CD8-positive, alpha-beta memory T cell (primary cell): ENCODE measurements at places on chromosomes 11 and 22. TPM values are rescaled to one million over a fixed set of nuclear protein-coding genes. Genes with fewer than 3 reads are reported as not detected.

Gene ANO9
- 25.3 TPM for total RNA-seq

GRCh38 chr11:118690553-118691304, 11.3 kb upstream of the TREH start:
- H3K27me3 ChIP-seq: no peaks in the 10 kb centered on the region
- H3K36me3 ChIP-seq: no peaks in the 10 kb centered on the region

Gene CHST1
- total RNA-seq: 0.80 TPM

- no peaks in the 10 kb centered on the region for H3K4me1 ChIP-seq
- no peaks in the 10 kb centered on the region for H3K36me3 ChIP-seq
- no peak for DNase-seq
- H3K4me3 ChIP-seq: no peak overlapping the region
- H3K27ac ChIP-seq: no peak overlapping the region
Measured at GRCh38 chr11:111886844-111887243, 7.5 kb downstream of the CFAP68 start.

- DNase-seq: no peak
- H3K36me3 ChIP-seq: no peaks in the 10 kb centered on the region
- no peak overlapping the region for H3K27ac ChIP-seq
- no peaks in the 10 kb centered on the region for H3K27me3 ChIP-seq
- no peak overlapping the region for H3K4me3 ChIP-seq
Measured at GRCh38 chr11:102446606-102447005, 6.0 kb downstream of the TMEM123 start.

GRCh38 chr11:34028425-34028824, 23.1 kb upstream of the CAPRIN1 start:
- no peaks in the 10 kb centered on the region for H3K36me3 ChIP-seq
- no peaks in the 10 kb centered on the region for H3K4me1 ChIP-seq
- no peak for DNase-seq

Gene KIF18A
- 10.9 TPM for total RNA-seq

- peaks cover 6% of the 10 kb centered on the region for H3K4me1 ChIP-seq
- H3K27ac ChIP-seq: no peak overlapping the region
- H3K27me3 ChIP-seq: no peaks in the 10 kb centered on the region
- no peak for DNase-seq
- no peak overlapping the region for H3K4me3 ChIP-seq
Measured at GRCh38 chr11:528815-529727, 6.3 kb downstream of the HRAS start.

DNA sequence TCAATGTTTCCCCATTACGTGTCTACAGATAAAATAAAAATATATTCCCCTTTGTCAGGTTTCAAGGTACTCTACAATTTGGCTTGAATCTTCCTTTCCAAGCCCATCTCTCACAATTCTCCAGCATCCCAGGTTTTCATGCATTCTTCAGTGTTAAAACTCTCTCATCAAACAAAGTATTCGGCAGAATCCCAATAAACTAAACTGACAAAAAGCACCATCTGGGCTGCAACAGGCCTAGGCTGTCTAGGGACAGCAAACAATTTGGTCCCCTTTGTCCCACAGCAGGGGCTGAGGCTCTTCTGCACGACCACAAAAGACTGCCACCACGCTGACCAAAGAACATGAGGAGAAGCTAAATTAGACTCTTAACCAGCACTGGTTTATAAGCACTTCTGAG, 159.4 kb downstream of the CADM1 start:
- H3K4me3 ChIP-seq: no peak overlapping the region
- H3K4me1 ChIP-seq: no peaks in the 10 kb centered on the region

Gene SSRP1
- 308 TPM for total RNA-seq

Gene NCAPD3
- 80.4 TPM for total RNA-seq

GRCh38 chr22:43239193-43239780, 52.4 kb upstream of the TTLL12 start:
- no peak overlapping the region for H3K27ac ChIP-seq
- no peaks in the 10 kb centered on the region for H3K36me3 ChIP-seq
- no peaks in the 10 kb centered on the region for H3K27me3 ChIP-seq
- no peak overlapping the region for H3K4me3 ChIP-seq

DNA sequence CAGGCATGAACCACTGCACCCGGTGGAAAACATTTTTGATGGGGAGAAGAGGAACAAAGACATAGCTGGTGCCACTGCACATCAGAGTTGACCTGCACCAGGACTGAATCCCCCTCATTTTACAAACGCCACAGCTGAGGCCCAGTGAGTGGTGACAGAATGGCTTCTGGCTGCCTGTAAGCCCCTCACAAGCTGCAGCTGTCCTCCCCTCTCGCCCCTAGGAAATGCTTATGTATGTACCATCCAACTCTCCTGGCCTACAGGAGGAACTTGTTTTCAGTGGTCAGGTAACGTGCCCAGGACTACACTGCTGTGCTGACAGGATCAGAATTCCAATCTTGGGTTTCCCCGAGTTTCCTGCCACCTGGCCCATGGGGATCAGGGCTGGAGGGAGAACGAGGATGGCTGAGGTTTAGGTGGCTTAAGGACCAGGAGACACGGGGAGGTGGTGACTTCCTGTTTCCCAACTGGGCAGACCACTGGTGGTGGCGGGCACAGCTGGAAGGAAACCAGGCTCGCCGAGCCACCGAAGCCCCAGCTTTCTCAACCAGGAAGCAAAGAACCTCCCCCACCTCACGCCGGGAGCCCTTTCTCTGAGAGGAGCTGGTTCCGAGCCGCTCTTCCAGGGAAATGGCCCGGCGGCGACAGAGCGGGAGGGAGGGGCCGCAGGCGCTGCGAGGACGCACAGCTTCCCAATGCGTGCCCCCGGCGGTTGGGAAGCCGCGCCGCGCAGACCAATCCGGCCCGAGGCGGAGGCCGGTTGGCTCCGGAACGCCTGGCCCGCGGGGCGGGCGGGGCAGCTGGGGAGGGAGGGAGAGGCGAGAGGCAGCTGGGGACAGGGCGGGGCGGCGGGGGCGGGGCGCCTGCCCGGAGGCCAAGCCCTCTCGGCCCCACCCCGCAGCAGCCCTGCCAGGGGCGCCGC, 1.0 kb upstream of the LRFN4 start:
- H3K27me3 ChIP-seq: no peaks in the 10 kb centered on the region
- DNase-seq: peak; percentile 83
- peak overlapping the region; percentile 66 for H3K4me3 ChIP-seq
- peaks cover 6% of the 10 kb centered on the region for H3K4me1 ChIP-seq

Gene ADM2
- 3.4 TPM for total RNA-seq

DNA sequence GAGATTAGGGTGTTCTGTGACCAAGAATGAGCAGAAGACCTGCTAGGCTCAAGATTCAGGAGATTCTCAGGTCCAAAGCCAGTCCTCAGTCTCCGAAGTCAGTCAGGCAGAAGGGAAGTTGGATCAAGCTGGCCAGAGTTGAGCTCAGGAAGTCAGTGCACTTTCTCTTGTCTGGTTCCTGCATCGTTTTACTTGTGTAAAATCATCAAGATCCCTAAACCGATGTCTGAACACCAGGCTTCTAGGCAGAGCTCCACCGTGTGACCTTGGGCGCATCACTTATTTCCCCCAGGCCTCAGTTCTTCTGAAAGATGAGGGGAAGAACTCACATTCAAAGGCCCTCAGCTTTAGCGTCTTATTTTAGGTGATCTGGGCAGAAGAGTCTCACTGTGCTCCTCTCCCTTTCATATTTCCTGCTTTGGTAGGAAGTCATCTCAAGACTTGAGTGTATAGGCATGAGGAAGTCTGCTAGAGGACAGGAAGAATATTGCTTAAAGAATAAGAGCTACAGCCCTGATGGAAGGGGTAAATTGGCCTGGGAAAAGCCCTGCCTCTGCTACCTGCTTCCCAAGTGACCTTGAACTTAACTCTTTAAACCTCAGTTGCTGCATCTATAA, 20.2 kb downstream of the NF2 start:
- no peak for DNase-seq
- peaks cover 37% of the 10 kb centered on the region for H3K4me1 ChIP-seq
- no peaks in the 10 kb centered on the region for H3K27me3 ChIP-seq

Gene MGAT3
- total RNA-seq: 0.27 TPM

DNA sequence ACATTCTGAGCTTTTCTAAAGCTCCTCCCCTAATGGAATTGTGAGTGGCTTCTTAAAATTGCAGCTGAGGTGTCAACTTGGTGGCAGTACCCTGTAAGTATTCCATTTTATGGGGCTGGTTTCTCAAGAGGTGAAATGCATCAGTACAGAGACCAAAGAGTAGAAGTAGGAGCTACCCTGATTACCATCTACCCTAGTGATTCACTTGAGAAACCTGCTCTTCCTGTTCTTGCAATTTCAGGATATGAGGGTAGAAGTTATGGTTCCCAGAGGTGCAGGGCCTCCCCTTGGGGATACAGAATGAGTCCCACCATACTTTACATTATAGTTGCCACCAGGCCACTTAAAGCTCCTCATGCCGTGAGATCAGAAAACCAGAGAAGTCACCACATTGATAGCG, 944.6 kb downstream of the OPCML start:
- no peaks in the 10 kb centered on the region for H3K27me3 ChIP-seq
- H3K27ac ChIP-seq: no peak overlapping the region
- DNase-seq: no peak
- H3K4me3 ChIP-seq: no peak overlapping the region
- H3K4me1 ChIP-seq: no peaks in the 10 kb centered on the region

DNA sequence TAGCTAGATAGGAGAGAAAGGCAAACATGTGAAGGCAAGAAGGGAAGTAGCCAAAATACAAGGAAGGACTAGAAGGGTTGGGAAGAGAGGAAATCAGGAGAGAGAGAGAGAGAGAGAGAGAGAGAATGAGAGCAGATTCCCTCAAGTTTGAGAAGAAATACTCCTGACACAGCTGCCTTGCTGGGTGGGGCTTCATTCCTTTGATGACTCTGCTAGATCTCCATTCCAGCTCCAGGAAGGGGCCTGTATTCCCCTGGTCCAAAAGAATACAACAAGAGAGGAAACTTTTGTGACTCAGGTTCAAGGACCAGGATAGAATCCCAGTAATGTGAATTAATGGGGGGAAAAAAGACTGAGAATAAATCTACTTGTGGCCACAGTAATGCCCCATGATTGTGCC, 62.9 kb upstream of the SPON1 start:
- no peaks in the 10 kb centered on the region for H3K36me3 ChIP-seq
- H3K4me3 ChIP-seq: no peak overlapping the region
- no peak overlapping the region for H3K27ac ChIP-seq
- no peaks in the 10 kb centered on the region for H3K4me1 ChIP-seq
- H3K27me3 ChIP-seq: no peaks in the 10 kb centered on the region

Gene PPFIBP2
- total RNA-seq: 4.4 TPM

GRCh38 chr22:47031628-47031915, 269.1 kb downstream of the TBC1D22A start:
- no peaks in the 10 kb centered on the region for H3K36me3 ChIP-seq
- no peaks in the 10 kb centered on the region for H3K27me3 ChIP-seq
- H3K4me1 ChIP-seq: no peaks in the 10 kb centered on the region
- H3K27ac ChIP-seq: no peak overlapping the region
- no peak for DNase-seq

- H3K4me3 ChIP-seq: peak overlapping the region; percentile 77
- peaks cover 31% of the 10 kb centered on the region for H3K36me3 ChIP-seq
- peak overlapping the region; percentile 74 for H3K27ac ChIP-seq
- no peaks in the 10 kb centered on the region for H3K27me3 ChIP-seq
- DNase-seq: no peak
Measured at GRCh38 chr22:30969532-30970355, 679 bp downstream of the TUG1 start.

DNA sequence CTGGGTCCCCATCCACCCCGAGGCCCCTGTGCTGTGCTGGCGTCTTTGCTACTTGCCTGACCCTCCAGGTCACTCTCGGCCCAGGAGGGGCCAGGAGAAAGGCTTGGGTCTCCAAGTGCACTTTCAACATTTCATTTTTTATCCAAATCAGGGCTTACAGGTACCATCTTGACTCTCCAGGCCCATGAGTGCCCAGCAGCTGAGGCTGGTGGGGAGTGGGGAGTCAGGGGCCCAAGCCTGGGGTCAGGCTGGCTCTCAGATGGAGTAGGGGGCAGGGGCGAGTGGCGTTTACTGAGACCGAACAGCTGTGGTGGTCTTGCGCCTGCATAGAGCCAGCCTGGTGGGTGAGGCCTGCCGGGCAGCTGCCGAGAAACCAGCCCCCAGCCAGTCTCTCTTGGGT, 61.6 kb downstream of the MPPED1 start:
- H3K36me3 ChIP-seq: no peaks in the 10 kb centered on the region
- no peak overlapping the region for H3K27ac ChIP-seq
- H3K27me3 ChIP-seq: no peaks in the 10 kb centered on the region
- H3K4me3 ChIP-seq: no peak overlapping the region
- H3K4me1 ChIP-seq: no peaks in the 10 kb centered on the region
- DNase-seq: no peak

DNA sequence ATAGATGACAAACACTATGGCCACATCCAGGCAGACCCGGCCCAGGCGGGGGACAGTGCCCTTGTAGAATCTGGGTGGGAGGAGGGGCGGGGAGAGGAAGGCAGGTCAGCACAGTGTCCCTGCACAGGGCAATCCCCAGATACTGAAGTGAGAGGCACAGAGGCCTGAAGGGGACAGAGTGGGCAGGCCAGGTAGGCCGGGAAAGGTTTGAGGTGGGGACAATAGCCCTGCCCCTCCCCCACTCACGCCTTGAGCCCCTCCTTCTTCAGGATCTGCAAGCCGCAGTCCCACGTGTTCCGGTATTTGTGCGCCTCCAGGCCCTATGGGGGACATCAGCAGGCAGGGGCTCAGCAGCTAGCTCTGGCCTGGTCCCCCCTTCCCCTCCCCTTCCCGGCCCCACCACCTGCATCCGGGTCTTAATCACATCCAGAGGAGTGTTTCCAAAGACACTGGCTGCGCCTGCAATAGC, 2.3 kb downstream of the SLC25A1 start:
- no peaks in the 10 kb centered on the region for H3K27me3 ChIP-seq
- peaks cover 27% of the 10 kb centered on the region for H3K4me1 ChIP-seq
- H3K36me3 ChIP-seq: peaks cover 5% of the 10 kb centered on the region
- no peak overlapping the region for H3K4me3 ChIP-seq

DNA sequence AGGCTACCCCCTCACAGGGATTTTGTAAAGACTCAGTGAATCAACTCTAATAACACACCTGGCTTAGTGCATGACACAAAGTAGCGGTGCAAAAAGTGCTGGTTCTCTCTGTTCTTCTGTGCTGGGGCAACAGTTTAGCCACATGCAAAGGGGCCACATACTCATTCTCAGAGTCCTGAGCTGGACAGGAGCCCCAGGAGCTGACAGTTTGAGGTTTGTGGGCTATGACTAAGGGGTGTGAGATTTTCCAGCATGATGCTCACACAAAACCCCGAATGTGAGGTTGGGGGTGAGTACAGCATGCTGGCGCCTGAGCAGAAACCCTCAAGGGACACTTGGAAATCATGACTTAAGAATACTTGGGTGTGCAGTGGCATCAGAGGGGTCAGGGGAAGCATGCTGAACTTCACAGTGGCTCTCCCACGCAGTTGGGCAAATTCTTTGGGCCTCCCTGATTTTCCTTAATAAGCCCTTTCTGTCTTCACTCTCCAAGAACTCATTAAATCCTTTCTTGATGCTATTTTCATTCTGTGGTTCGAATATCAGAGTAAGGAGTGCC, 31.0 kb downstream of the TMPRSS5 start:
- no peak for DNase-seq
- H3K4me1 ChIP-seq: no peaks in the 10 kb centered on the region
- H3K4me3 ChIP-seq: no peak overlapping the region
- H3K27me3 ChIP-seq: no peaks in the 10 kb centered on the region

Gene KCNJ5
- 0.04 TPM for total RNA-seq

Gene KRTAP5-2
- not detected for total RNA-seq

Gene OR8I2
- total RNA-seq: not detected

GRCh38 chr22:37906364-37907008, 389 bp downstream of the MICALL1 start:
- DNase-seq: peak; percentile 26
- no peaks in the 10 kb centered on the region for H3K36me3 ChIP-seq
- peak overlapping the region; percentile 45 for H3K4me3 ChIP-seq
- peak overlapping the region; percentile 38 for H3K27ac ChIP-seq
- H3K4me1 ChIP-seq: peaks cover 17% of the 10 kb centered on the region
